Fibroblast of upper back skin (primary cell): ENCODE measurements at places on chromosomes 12 and 14.

GRCh38 chr14:105241641-105242040 lies 6.7 kb upstream of the BTBD6 start:
- no peak for DNase-seq

- DNase-seq = no peak
These were observed 81.5 kb downstream of the CCDC88C start for GRCh38 chr14:91336093-91336450.

DNA sequence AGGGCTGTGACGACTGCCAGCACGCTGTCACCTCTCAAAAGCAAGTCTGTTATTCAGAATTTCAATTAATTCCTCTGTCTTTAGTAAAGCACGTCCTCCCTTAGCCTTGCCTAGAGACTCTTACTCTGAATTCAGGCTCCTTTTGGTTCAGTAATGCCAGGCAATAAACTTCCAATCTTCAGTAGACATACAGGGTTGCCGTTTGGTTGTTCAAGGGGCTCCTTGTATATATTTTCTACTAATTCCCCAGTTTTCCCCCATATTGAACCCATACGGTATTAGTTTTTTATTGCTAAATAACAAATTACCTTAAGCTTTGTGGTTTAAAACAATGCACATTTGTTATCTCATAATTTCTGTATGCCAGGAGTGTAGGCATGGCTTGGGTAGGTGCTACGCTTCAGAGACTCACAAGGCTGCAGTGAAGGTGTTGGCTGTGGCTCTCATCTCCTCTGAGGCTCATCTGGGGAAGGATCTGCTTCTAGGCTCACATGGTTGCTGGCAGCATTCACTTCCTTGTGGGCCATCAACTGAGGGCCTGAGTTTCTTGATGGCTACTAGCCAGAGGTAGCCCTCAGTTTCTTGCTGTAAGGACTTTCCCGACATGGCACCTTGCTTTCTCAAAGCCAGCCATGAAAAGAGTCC lies 7.3 kb upstream of the CLECL1 start:
- no peak for DNase-seq

GRCh38 chr12:56998316-56998715 lies 8.0 kb downstream of the ZBTB39 start:
- DNase-seq = no peak

GRCh38 chr12:52175371-52176350 lies 16.2 kb downstream of the KRT80 start:
- DNase-seq = no peak

DNA sequence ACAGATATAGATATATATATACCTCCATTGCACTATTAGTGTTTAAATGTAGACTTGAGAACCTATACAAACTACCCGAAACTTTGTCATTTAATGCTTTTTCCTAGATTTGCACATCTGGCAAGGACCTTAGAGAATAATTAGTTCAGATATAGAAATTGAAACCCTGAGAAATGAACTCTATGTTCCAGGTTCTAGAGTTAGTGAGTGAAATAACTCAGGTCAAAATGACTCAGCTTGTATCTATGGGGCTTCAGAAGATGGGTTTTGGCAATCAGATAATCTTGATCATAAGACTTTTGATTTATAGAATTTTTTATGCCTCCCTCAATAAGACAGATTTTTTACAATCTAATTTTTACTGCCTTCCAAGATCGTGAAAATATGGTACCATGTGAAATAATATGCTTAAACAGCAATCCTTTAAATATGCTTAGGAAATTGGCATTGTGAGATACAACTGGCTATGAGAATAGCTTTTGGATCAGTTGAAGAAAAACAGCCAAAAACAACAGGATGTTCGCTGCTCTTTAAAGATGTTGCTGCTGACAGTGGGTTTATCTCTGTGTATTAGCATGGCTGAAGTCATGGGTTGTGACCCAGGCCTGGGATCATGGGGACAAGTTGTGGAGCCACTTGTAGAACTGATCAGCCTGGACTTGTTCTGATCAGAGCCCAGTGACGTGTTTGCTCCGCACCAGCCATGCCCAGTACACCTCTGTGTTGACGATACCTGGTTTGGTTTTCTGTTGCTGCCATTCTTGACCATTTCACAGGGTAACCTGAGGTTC lies 63.6 kb downstream of the TTLL5 start:
- no peak for DNase-seq

GRCh38 chr12:122867691-122868461 lies 28.0 kb downstream of the VPS37B start:
- DNase-seq = no peak

- DNase-seq = peak; percentile 67
These were observed 177.9 kb downstream of the ETV6 start for GRCh38 chr12:11827091-11828061.

GRCh38 chr12:110301065-110301806 lies 20.2 kb downstream of the ATP2A2 start:
- no peak for DNase-seq

GRCh38 chr12:89874146-89874545 lies 165.5 kb upstream of the ATP2B1 start:
- DNase-seq = peak; percentile 12

DNA sequence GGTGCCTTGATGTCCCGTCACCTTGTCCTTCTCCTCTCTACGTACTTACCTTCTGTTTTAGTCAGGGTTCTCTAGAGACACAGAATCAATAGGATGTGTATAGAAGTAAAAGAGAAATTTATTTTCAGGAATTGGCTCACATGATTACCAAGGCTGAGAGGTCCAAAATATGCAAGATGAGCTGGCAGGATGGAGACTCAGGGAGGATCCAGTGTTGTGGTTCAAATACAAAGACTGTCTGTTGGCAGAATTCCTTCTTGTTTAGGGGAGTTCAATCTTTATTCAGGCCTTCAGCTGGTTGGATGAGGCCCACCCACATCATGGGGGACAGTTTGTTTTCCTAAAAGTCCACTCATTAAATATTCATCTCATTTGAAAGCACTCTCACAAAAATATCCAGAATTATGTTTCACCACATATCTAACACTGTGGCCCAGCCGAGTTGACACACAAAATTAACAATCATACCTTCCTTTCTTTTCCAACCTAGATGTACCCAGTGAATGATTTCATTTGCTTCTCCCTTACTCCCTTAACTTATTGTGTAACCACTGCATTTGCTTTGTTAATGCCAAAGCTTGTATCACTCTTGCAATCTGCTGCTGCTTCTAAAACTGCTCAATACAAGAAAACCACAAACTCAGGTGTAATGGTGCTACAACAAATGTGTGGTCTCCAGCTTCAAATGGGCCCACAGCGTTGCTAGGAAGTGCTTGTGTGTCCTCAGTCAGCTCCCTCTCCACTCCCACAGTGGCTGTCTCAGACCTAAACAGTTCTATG lies 195.4 kb upstream of the ARHGAP5 start:
- peak; percentile 59 for DNase-seq

- no peak for DNase-seq
These were observed 581.1 kb downstream of the SLC16A7 start for GRCh38 chr12:60176891-60177290.

DNA sequence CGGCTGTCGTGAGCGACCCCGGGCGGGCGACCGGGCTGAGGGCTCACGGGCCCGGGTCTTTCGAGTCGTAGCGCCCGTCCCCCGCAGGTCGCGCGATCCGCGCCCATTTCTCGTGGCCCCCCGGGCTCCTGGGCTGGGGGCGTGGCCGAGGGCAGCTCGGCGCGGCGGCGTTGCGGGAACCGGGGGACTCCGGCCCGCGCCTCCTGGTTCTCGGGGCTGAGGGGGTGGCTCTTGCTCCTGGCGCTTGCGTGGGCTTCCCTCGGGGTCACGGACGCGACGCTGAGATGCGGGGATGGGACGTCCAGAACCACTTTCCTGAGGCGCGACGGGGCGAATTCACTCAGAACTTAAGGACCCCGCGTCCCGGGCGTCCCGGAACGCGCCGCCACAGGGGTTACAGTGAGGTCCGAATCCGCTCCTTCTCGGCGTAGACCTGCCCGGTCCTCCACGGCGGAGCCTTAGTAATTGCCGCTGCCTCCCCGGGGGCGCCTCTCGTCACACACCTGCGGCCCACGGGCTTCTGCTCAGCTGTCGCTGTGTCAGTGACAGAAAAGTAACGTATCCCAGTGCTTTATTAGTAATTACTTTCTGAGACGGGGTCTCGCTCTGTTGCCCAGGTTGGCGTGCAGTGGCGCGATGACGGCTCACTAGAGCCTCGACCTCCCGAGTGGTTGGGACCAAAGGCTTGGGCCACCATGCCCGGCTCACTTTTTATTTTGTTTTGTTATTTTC lies 606 bp downstream of the EP400 start:
- no peak for DNase-seq

DNA sequence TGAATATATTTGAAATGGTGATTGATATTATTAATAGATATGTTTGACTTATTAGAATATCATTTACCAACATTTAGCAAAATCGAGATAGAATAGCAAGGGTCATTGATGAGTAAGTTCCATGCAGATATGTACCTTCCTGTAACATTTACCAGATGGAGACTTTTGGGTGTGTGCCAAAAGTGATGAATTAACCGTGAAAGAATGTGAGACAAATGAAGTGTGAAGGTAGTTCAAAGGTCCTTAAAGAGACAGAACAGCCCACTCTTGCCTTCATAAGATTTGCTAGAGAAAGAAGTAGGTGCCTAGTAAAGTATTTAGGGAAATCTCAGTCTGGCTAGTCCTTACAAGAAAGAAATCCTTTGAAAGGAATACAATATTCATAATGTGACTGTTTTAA lies 45.5 kb downstream of the FGD4 start:
- DNase-seq = peak; percentile 85

DNA sequence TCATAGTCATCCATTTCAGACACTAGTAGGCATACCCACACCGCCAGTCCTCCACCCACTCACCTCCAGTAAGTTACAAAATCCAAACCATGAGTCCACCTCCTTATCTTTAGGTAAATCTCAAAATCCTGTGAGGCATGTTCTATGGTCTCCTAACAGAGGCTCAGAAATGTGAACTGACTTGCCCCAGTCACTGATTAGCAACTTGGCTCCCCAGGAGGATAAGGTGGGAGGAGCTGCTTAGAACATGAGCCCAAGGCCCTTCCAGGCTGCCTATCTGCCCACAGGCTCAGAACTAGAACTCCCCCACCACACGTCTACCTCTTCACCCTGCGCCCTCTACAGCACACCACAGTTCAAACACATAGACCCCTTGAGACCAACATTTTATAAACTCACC lies 19.9 kb downstream of the SETD3 start:
- DNase-seq = no peak

- no peak for DNase-seq
These were observed 534 bp downstream of the PPP2R3C start for GRCh38 chr14:35121026-35121886.

DNA sequence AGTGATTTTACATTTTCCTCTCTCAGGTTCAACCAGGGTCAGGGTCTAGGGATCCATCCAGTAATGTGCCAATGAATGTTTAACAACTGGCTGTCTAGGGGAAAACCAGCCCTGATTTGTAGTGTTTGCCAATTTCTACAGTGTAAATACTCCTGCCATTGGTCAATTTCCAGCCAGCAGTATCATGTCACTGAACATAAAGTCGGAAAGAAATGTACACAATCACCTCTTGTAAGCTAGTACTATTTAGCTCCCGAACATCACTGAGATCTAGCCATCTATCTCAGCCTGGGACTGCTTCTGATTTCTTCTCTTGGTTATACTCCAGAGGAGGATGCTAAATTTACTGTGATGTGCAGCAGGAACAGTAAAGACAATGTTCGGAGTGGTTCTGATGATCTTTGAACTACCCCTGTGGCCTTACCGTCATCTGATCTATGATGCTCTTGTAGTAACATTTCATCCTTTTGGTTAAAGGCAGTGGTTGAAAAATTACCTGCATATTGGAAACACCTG lies 36.7 kb upstream of the EGLN3 start:
- DNase-seq = no peak

GRCh38 chr14:64234877-64235651 lies 59.1 kb downstream of the ESR2 start:
- peak; percentile 45 for DNase-seq

DNA sequence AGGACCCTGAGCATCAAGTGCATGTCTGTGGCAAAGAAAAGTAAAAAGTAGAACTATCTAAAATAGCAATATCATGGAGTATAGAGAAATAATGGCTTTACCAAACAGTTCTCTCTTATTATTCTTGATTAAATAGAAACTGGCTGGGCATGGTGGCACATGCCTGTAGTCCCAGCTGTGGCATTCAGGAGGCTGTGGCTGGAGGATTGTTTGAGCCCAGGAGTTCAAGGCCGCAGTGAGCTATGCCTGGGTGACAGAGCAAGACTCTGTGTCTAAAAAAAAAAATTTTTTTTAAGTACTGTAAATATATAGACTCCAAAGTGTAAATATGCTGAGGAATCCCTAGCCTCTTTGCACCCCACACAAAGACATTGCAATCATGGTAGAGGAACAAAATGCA lies 121.9 kb downstream of the KITLG start:
- no peak for DNase-seq

DNA sequence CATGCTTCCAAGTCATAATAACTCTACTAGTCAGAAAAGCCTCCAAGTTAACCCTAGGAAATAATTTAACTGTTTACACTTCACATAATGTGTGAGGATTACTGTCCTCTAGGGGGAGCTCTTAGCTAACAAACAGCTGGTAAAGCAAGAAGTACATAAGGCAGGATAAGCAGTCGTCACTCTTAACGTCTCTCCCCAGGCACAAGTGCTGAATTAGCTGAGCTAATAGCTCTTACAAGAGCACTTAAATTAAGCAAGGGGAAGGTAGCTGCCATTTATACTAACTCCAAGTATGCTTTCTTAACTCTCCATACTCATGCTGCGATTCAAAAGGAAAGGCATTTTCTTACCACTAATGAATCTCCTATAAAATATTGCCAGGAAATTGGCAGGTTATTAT lies 79.3 kb upstream of the TSPAN11 start:
- DNase-seq = peak; percentile 64

GRCh38 chr12:75850721-75851462 lies 180.7 kb downstream of the PHLDA1 start:
- DNase-seq = peak; percentile 84

DNA sequence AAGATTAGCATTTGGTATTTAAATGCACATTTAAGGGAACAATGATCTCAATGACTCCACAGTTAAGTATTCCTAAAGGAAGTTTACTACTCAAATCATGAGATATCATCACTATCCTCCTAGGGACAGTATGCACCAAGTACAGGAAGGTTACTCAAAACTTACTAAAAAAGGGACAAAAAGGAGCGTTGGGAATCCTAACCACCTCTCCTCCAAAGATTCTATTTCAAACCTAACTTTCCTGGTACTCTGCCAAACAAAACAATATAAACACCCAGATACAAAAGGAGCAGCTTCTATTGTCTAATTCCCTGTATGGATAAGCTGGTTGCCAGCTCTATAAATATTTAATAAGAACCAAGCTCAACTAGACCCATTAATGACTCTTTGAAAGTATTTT lies 377.7 kb downstream of the NUAK1 start:
- peak; percentile 41 for DNase-seq

GRCh38 chr14:103749860-103750259 lies 34.2 kb downstream of the ZFYVE21 start:
- no peak for DNase-seq

GRCh38 chr12:110203546-110203945 lies 77.5 kb upstream of the ATP2A2 start:
- no peak for DNase-seq

GRCh38 chr14:76968621-76969063 lies 59.9 kb downstream of the IRF2BPL start:
- DNase-seq = no peak

GRCh38 chr12:45400991-45401390 lies 185.1 kb downstream of the ANO6 start:
- no peak for DNase-seq

GRCh38 chr14:84535484-84535883 lies 994.5 kb upstream of the FLRT2 start:
- DNase-seq = no peak

- DNase-seq = no peak
These were observed 42.6 kb upstream of the A2ML1 start for GRCh38 chr12:8779862-8780261.
